ENCODE measurements at places on chromosomes 2 and 18.
A peak's percentile ranks its signal among the peaks of the same experiment; 100 is the strongest.

GRCh38 chr2:150528861-150529801, 41.7 kb upstream of the RND3 start:
- no peak for DNase-seq

GRCh38 chr18:24894880-24895279, 434.4 kb downstream of the HRH4 start:
- DNase-seq: no peak

DNA sequence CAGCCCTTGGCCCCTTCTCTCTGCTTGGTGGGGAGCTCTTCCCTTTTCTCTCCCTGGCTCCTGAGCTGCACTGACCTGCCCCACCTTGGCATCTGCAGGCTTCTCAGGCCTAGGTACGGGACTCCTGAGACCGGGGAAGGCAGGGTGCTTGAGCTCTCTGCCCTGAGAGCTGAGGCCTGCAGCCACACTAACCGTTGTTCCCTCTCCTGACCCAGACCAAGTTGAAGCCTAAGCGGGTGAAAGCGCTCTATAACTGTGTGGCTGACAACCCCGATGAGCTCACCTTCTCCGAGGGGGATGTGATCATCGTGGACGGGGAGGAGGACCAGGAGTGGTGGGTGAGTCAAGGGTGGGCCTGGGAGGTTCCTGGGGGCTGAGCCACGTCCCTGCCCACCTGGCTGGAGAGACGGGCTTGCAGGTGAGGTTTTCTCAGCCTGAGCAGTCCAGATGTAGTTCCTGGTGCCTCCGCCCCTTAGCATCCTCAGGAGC, 22.2 kb downstream of the ITGB1BP1 start:
- DNase-seq: no peak

DNA sequence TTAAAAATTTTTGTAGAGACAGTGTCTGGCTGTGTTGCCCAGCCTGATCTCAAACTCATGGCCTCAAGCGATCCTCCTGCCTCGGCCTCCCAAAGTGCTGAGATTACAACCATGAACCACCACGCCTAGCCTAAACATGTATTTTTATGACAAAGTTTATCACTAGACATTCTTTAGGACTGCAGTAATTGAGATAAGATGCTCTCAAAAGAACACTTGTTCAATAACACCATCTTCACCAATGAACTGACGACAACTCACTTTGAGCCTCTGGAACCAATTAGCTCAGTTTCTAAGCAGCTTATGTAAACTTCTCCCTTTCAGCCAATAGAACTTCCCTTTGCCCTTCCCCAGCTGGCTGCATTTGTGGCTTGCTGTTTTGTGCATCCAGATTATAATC, 15.3 kb upstream of the PPP4R1 start:
- no peak for DNase-seq

DNA sequence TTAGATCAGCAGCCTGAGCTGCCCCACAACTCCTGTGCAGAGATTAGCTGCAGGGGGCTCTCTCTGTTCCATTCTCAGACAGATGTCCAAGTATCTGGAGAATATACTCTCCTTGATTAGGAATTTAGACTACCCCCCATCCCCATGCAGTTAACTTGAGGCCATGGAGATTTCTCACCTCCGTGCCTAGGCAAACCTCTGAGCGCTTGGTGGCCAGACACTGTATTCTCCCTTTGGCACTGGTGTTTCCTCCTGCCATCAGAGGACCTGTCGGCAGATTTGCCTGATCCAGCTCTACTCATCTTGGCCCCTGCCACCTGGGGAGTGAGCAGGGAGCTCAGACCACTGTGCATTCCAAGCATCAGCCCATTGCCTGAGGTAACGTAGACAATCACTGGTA, 48.3 kb downstream of the ZNF804A start:
- no peak for DNase-seq

- DNase-seq: no peak
Measured at GRCh38 chr2:119292226-119292625, 68.6 kb downstream of the STEAP3 start.

DNA sequence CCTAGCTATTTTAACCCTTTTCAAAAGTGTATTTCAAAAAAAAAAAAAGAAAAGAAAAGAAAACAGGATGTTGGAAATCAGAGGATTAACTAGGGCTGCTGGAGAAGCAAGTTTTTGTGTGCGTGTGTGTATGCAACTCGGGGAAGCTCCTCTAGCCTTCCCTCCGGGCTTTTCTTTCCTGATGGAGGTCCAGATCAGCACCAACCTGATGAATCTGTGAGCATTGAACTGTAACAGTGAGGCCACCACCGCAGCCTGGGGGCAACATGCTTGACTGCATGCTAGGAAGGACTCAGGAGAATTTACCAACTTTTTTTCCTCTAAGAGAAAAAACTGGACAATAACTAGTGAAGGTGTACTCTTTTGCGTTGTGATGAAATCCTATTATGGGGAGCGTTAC, 2.3 kb downstream of the OBSL1 start:
- no peak for DNase-seq

DNA sequence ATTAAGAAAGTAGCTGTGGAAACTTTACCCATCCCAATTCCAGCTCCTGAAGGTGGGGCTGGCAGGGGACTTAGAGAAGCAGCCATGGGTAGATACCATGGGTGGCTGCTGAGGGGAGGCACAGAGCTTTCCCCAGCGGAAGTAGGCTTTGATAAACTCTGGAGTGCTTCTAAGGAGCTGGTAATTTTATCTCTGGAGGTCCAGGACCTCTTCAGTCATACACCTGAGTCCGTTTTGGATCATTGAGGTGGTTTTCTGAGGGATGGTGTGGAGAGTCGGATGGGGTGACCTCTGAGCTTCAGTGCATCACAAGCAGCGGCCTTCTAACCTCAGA, 36.7 kb upstream of the BMP10 start:
- no peak for DNase-seq

GRCh38 chr2:37323781-37324535, 675 bp downstream of the PRKD3 start:
- DNase-seq: peak; percentile 71

GRCh38 chr2:177765698-177766097, 306.9 kb downstream of the PDE11A start:
- DNase-seq: no peak

- no peak for DNase-seq
Measured at GRCh38 chr2:143623909-143624260, 494.7 kb downstream of the ARHGAP15 start.

DNA sequence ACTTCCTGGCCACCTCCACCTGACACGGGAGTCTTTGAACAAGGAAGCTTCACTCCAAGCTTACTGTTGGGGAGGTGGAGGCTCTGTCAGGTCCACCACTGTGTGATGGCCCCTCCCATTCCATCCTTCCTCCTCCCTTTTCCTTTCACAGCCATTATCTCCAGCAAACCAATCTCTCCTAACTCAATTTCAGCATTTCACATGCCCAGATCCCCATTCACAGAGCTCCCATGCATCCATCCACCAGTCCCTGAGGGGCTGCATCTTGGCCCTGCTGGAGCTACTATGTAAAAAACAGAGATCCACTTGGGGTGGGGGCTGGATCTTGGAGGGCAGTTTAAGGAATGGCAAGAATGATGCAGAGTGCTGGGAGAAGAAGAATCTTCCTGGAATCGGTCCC, 129.0 kb upstream of the COPS8 start:
- no peak for DNase-seq

DNA sequence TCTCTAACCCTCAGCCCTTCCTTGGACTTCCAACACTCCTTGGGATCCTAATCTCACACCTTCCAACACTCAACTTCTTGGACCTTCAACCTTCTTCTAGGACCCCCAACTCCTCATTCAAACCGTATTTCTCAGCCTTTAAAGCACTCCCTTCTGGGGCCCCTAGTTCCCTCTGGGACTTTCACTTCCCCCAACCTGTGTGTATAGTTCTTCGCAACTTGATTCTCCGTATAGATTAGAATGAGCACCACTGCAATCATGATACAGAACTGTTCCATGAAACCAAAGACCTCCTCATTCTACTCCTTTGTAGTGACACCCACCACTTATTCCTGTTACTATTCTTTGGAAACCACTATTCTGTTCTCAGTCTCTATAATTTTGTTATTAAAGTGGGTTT, 62.0 kb upstream of the NFU1 start:
- no peak for DNase-seq

GRCh38 chr2:24613154-24613814, 122.2 kb downstream of the NCOA1 start:
- DNase-seq: peak; percentile 45

DNA sequence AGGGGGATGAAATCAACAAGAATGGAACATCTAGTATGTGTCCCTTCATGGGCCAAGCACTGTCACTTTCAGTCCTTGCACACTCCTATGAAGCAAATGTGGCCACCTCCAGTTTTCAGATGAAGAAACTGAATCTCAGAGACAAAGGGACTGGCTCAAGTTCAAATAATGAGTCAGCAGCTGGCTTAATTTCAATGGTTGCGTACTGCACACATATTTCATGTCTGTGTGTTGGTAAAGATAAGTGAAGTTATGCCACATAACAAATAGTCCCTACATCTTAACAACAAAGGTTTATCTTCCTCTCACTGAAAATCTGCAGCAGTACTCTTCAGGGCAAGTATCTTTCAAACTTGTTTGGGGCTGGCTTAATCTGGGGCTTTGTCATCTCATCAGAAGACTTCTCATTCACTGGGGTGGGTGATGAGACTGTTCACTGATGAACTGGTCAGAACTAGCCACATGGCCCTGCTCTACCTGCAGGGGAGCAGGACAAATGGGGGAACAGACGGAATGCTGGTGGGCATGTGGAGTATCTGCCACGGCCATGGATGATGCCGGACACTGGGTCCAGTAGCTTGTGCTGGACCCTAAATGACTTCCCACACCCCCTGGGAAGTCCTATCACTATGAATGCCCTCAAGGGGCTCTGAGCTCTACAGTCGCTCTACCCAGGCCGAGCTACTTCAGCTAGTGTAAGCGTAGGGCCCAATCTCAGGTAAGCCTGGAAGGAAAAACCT, 263.2 kb downstream of the CYP26B1 start:
- peak; percentile 76 for DNase-seq

GRCh38 chr2:239285071-239285931, 115.5 kb downstream of the HDAC4 start:
- no peak for DNase-seq

- no peak for DNase-seq
Measured at GRCh38 chr2:100068395-100068794, 74.0 kb downstream of the AFF3 start.

- DNase-seq: no peak
Measured at GRCh38 chr2:118049140-118049815, 35.4 kb upstream of the CCDC93 start.

DNA sequence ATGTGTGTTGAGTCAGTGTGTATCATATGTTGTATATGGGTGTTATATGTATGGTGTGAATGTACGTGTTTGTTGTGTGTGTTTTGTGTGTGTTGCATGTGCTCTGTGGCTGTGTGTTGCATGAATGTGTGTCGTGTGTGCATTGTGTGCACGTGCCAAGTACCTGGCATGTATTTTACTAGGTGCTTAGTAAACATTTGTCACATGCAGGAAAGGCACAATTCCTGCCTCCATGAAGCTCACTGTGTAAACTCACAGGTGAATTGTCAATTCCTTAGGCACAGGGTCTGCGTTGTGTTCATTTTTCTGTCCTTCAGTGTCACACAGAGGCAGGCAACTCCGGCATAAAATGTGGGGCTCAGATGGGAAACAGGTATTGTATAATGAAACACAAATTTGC, 22.3 kb upstream of the IL1R1 start:
- DNase-seq: no peak

DNA sequence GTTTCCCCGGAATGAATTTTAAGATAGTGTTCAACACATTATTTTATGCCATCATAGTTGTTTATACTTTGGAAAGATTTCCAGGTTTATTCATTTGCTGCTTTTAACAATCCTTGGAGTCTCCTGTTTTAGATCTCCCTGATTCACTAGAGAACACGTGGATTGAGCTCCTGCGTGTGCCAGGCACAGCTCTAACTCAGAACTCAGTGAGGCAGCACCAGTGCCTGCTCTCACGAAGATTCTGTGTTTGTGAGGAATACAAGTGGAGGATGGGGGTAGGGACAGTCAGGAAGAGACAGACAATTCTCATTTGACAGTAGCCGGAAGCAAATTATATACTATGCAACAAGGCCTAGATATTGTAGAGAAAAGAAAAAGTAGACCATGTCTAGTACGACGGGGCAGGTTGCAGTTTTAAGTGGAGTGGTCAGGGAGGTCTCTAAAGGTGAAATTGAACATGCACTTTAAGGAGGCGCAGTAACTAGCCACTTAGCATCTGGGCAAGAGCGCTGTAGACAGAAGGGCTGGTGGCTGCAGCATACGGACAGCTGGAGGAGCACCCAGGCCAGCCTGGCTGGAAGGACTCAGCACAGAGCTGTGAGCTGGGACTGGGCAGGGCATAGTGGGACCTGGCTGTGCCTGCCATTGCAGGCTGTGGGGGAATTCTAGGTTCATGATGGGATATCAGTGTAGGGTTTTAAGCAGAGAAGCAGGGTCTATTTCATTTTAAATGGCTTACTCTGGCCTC, 24.3 kb downstream of the RNF144A start:
- DNase-seq: no peak

DNA sequence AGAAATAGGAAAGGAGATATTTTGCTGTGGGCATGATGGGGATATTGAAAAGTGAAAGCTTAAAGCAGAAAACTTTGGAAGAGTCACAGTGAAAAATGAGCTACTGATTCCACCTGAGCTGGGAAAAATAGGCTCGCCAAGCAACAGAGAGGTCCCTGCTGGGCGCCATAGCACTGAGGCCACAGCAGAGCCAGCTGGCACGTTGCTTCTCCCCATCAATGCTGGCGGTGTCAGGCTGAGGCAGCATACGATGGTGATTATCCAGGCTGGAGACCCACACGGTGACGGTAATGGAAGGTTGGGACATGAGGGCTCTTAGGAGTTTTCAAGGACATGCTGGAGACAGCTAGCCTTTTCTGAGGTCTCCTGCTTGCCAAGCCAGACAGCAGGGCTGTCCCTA, 25.8 kb upstream of the DTNB start:
- DNase-seq: no peak

- DNase-seq: no peak
Measured at GRCh38 chr2:216308576-216308975, 63.7 kb downstream of the MARCHF4 start.

- no peak for DNase-seq
Measured at GRCh38 chr18:68985172-68985820, 187.4 kb downstream of the CCDC102B start.

GRCh38 chr2:694906-695510, 17.8 kb upstream of the TMEM18 start:
- no peak for DNase-seq

DNA sequence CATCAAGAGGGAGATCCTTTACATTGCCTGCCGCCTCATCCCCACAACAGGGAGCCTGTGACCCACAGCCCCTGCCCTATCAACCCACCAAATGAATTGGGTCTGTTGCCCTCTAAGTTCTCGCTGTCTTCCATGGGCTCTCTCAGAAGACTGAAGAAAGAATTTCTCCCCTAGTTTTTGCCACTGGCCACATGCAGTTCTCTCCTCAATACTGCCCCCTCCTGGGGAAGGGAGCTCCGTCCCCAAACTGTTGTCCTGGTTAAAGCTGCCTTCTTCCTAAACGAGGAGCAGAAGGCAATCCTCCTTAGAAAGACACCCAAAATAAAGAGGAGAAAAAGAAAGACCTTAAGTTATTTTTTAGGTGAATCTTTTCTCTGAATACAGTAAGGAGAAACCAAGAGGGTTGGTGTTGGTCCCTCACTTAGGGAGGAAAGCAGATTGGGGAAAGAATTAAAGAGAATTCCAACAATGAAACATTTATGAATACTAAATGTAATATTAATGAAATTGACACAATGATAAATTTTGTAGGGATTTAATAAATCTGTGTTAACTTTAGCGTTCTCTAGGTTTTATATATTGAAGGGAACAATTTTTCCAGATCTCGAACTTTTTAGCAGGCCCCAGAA, 31.1 kb upstream of the SATB2 start:
- peak; percentile 61 for DNase-seq

- no peak for DNase-seq
Measured at GRCh38 chr18:46373131-46373530, 268.9 kb downstream of the HAUS1 start.

- DNase-seq: peak; percentile 37
Measured at GRCh38 chr2:172095146-172095904, 7.4 kb downstream of the DLX2 start.
